ENCODE measurements at places on chromosomes 2 and 18.

GRCh38 chr2:3000968-3001367, 376.6 kb downstream of the EIPR1 start:
- no peak for DNase-seq

DNA sequence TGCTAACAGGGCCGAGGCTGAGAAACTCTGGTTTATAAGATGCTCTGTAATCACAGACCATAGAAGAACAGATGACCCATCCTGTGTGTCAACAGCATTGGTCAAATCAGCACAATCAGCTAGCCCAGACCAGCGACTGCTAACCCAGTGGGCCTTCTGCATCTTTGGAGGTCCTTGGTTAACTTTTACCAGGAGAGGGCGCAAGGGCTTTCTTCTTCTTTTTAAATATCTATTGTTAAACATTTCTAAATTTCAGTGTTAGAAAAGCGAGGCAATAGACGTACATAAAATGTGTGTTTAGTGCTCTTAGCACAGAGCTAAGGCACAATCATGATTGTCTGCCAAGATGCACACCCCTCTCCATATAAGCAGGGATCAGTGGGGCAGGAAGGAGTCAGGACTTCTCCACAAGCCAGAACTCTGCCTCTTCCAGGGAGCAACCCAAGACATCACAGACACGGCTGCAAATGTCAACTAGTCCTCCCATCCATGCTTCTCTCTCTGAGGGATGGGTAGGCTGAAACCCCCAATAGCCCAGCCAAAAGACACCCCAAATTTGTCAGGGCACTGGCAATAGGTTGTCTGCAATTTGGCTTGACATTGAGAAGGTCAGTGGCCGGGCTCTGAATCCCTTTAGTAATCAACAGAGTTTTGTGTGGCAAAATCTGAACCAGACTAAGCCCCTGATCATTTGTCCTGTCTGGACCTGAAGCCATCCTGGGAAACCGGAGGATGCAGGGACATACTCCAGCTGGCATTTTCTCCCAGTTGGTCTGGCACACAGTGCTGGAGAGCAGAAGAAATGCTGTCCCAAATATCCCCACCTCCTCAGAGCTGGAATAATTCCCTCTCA, 188.2 kb downstream of the BCL2 start:
- DNase-seq: no peak

DNA sequence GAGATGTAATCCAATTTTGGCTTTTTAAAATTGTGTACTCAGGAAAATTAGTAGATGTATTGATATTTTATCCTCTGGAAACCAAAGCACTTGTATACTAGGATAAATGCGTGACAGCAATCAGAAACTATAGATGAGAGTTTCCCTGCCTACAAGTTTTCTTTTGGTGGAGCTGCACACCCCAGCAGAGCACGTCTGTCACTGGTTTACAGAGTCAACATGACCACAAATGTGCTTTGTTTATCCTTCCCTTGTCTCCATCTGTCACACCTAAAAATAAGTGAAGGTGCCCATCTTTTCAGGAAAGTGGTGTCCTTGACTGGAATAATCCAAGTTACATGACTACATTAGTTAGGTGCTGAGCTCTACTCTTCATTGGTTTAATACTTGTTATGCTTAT, 210.4 kb upstream of the DSEL start:
- no peak for DNase-seq

DNA sequence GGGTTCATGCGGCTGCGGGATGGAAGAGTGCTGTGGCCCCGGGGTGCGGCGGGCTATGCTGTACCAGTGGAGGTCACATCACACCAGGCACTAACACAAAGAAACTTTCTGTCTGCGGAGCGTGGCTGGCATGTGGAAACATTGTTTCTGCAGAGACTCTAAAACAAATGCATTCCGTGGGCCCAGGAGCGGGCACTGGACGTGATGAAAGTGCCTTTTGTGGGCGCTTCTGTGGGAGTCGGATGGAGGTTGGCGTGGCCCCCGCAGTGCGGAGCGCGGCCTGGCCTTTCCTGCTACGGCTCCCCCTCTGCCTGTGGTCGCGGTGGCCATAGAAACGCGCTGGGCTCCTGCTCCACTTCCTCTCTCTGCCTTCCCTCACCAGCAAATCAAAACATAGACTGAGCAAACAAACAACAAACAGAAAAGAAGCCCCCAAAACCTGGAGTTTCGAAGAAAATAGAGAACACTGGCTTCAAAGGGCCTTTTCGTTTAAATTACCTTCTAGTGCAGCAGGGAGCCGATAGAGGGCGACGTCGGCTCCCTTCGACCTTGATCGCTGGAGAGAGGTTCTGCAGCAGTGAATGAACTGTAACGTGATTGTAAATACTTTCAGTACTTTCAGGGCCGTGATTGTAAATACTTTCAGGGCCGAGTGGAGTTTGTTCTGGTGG, 51.4 kb downstream of the KIF5C start:
- DNase-seq: no peak

DNA sequence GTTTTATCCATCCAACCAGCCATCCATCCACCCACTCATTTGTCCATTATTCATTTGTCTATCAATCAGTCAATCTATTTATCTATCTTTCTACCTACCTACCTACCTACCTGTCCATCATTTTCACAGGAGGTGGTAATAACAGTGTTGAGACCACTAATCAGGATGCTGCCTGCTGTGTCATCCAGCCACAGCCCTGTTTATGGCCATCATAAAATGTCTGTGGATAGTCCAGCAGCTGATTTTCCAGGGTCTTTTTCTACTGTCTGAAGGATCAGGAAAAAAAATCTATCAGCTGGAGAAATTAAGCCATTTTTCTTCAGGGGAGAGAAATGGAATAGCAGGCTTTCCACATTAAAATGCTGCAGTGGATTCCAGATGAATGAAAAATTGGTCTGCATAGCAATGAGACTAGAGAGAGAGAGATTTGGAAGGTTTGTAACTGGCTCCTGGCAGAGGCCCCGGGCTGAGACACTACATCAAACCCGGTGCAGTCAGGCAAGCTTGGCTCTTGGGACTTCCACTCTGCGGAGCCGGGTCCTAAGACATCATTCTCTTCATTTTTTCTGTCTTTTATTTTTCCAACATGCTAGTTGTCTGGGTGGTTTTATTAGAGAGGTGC, 33.0 kb upstream of the BOD1L2 start:
- DNase-seq: no peak

DNA sequence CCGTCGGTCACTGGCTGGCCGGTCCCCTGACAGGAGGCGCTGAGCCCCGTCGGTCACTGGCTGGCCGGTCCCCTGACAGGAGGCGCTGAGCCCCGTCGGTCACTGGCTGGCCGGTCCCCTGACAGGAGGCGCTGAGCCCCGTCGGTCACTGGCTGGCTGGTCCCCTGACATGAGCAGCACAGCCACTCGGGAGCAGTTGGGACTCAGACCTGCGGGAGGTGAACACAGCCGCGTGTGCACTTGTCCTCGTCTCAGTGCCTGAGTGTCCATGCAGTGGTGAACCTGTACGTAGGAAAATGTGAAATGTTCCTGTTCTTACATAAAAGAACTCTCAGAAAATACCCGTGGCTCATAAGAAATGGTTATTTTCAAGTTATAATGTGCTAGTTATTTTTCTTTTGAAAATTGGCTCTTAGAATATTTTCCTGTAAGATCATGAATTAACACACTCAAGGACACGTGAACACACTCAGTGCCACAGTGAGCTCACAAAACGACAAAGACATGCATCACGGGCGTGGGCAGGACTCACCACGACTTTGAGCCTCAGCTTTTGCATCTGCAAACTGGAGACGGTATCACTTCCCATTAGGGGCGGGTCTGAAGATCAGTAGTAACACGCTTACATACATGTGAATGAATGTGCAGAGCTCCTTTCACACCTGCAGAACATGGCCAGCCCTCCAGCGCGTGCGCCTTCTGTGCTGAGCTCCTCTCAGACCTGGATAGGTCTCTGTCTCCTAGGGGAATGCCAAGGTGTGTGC, 21.1 kb upstream of the NFATC1 start:
- DNase-seq: peak; percentile 81

DNA sequence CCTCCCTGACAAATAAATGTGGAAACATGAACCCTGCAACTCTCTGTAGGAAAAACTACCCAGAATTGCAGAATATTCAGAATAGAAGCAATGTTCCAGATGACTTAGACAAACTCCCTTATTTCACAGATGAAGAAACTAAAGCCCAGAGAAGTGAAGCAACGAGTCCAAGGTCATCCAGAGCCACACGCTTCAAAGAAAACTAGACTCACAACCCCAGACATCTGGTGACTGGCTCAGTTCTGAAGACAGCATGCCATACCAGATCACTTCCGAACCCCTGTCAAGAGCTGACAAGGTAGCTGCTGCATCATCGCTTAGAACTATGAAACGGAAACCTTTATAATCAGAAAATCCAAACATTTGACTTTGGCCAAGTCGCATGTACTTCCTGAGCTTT, 101.3 kb downstream of the PID1 start:
- no peak for DNase-seq

DNA sequence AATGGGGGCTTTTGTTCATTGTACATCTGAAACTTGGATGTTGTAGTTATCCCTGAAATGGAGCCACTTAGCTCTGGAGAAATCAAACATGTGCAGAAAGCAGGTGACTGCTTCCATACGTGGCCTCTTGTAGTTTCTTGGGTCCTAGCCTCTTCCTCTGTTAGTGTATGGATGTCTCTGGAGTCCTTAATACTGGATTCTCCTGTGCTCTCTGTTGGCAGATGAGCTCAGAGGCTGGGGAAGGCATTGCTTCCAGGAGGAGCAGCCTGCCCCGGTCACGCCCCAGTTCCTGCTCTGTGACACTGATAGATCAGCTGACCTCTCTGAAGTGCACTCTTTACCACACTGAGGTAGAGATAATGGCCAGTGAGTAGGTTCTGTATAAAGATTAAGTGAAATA, 176.2 kb downstream of the LDLRAD4 start:
- no peak for DNase-seq

- no peak for DNase-seq
Observed at GRCh38 chr18:74370115-74370514, 54.5 kb downstream of the C18orf63 start.

DNA sequence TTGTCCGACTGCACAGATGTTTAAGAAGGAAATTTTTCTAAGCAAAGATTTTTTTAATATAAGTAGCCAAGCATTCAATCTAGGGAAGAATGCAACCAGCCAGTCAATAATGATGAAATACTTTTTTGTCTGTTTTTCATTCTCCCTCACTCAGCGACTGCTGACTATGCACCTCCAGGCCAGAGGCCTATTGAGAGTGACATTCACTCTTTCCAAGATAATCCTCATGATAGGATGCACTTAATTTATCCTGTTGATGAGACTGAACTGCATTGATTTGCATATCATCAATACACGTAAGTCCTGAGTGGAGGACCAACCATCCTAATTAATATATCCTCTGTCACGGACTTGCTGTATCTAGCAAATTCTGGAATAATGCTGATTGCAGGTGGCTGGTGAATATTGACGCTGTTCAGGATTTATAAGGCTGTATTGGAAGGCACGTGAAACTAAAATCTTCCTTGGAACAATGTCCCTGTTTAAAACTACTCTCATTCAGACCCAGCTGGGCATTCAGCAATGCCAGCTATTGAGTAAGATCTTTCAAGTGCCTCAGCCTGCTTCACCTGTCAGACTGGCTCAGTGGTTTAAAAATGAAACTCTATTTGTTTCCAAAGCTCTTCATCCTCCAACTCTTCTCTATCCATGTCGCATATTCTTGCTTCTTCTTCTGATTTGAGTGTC, 142.2 kb downstream of the MAP2 start:
- no peak for DNase-seq

DNA sequence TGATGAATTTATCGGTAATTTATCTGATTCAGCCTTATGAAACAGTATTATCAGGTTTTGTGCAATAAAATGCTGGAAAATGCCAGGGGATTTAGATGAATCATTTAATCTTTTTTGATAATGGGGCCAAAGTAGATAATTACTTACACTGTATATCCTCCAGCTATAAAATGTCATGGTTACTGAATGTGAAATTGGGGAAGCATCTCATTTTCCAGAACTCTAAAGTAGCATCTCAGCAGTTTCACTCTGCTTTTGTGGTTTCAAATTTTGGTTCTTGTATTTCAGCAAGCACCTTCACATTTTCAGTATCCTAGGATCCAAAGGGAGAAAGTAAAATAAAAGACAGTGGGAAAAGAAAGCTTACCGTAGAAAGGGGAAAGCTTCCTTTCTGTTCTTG, 12.8 kb downstream of the ANKRD62 start:
- DNase-seq: no peak

DNA sequence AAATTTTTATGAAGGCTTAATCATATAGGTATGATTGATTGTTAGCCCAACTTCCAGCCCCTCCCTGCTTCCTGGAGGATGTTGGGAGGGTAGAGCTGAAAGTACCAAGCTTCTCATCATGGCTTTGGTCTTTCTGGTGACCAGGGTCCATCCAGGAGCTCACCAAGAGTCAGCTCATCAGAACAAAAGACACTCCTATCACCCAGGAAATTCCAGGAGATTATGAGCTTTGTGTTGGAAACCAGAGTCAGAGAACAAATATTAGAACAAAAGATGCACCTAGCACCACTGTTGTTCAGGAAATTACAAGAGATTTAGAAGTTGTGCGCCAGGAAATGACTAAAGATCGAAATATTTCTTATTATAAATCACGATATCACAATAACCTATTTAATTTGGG, 119.9 kb upstream of the THUMPD2 start:
- no peak for DNase-seq

GRCh38 chr2:22812065-22812680, 572.8 kb upstream of the KLHL29 start:
- DNase-seq: no peak
